Activated CD8-positive, alpha-beta T cell treated with anti-CD3 and anti-CD28 coated beads, Interleukin-2, amount 10 ng/mL, durations not matched to agents 7 days and 5 days (primary cell): ENCODE measurements at places on chromosomes 12 and 14. TPM values are rescaled to one million over a fixed set of nuclear protein-coding genes. Genes with fewer than 3 reads are reported as not detected.

- no peak overlapping the region for H3K27ac ChIP-seq
- H3K4me1 ChIP-seq = peaks cover 9% of the 10 kb centered on the region
- peaks cover 9% of the 10 kb centered on the region for H3K36me3 ChIP-seq
- no peak overlapping the region for H3K4me3 ChIP-seq
Measured at GRCh38 chr12:3604748-3605586, 114.0 kb downstream of the PRMT8 start.

GRCh38 chr14:59998564-59998963, 78.6 kb downstream of the LRRC9 start:
- H3K27me3 ChIP-seq = peaks cover 2% of the 10 kb centered on the region
- H3K4me3 ChIP-seq = no peak overlapping the region

DNA sequence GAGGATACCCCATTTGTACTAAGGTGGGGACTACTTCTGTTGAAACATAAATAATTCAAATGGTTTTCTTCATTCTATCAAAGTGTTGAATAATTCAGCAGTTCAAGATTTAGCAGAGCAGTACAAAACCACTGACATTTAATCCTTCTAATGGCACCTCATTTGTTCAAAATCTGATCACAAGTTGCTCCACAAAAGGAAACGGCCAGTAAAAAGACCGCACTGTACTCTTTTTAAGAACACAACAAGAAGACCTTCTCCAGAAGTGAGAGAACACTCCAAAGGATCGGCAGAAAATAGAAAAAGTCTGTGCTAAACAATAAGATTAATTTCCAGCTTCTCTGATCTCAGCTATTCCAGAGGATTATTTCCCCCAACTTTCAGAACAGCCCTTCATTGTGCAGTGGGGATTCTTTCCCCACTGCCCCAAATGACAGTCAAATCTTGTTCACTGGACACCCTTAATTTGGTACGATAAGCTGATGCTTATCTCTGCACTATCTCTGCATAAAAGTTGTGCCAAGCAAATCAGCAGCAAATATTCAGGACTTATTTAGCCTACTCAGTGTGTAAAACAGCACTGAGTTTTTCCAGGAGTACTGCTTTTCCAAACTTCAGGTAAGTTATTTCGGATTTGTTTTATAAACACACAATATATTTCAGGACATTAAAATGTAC, 5.2 kb downstream of the MPHOSPH9 start:
- H3K27ac ChIP-seq = peak overlapping the region; percentile 55
- H3K4me1 ChIP-seq = peaks cover 69% of the 10 kb centered on the region
- peak overlapping the region; percentile 36 for H3K4me3 ChIP-seq
- no peak for DNase-seq
- no peaks in the 10 kb centered on the region for H3K27me3 ChIP-seq
- H3K36me3 ChIP-seq = peaks cover 51% of the 10 kb centered on the region

GRCh38 chr12:90253136-90253535, 544.5 kb upstream of the ATP2B1 start:
- peaks cover 20% of the 10 kb centered on the region for H3K4me1 ChIP-seq
- H3K27ac ChIP-seq = no peak overlapping the region
- H3K4me3 ChIP-seq = no peak overlapping the region
- H3K27me3 ChIP-seq = peaks cover 15% of the 10 kb centered on the region
- DNase-seq = no peak

DNA sequence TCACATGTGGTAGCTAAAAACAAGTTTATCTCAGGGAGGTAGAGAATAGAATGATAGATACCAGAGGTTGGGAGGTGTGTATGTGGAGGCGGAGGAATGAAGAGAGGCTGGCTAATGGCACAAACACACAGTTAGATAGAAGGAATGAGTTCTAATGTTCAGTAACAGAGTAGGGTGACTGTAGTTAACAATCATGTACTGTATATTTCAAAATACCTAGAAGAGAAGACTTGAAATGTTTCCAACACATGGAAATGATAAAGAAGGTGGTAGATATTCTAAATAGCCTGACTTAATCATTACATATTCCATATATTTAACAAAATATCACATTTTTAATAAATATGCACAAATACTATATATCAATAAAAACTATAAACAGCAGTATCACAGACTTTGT, 8.9 kb upstream of the IFNG-AS1 start:
- H3K4me3 ChIP-seq = no peak overlapping the region
- H3K27me3 ChIP-seq = peaks cover under 1% of the 10 kb centered on the region
- no peaks in the 10 kb centered on the region for H3K4me1 ChIP-seq
- H3K27ac ChIP-seq = no peak overlapping the region
- no peak for DNase-seq
- no peaks in the 10 kb centered on the region for H3K36me3 ChIP-seq

The KRT82 gene
- not detected for total RNA-seq

DNA sequence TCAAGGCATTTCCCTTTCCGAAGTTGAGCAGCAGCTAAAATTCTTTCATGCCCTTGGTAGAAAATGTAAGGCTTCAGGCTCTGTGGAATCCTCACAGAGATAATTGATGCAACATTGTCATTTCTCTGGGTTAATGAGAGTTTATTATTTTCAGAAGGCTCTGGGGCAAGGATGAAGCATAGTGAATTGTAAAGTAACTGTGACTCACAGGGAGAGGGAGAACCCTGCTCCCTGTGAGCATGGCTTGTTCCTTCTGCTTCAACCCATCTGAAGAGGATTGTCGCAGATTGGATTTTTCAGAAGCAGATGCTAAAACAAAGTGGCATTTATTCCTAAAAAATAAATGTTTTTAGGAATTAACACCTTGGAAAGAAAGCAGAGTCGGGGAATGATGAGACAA, 41.2 kb downstream of the APOBEC1 start:
- no peaks in the 10 kb centered on the region for H3K4me1 ChIP-seq
- peaks cover 4% of the 10 kb centered on the region for H3K27me3 ChIP-seq
- H3K4me3 ChIP-seq = no peak overlapping the region
- H3K27ac ChIP-seq = no peak overlapping the region

GRCh38 chr14:62118461-62118860, 356.2 kb downstream of the SNAPC1 start:
- H3K27ac ChIP-seq = no peak overlapping the region
- DNase-seq = no peak
- peaks cover 5% of the 10 kb centered on the region for H3K4me1 ChIP-seq
- H3K36me3 ChIP-seq = no peaks in the 10 kb centered on the region

The TMEM253 gene
- not detected for total RNA-seq

The RDH11 gene
- total RNA-seq = 48.8 TPM
